CD4-positive, alpha-beta T cell treated with Interleukin-17A for 1 hour (primary cell): ENCODE measurements at places on chromosomes 6 and 20.
A peak's percentile ranks its signal among the peaks of the same experiment; 100 is the strongest.

- peak; percentile 56 for DNase-seq
These were observed 15.9 kb downstream of the GPR31 start for GRCh38 chr6:167141667-167142432.

DNA sequence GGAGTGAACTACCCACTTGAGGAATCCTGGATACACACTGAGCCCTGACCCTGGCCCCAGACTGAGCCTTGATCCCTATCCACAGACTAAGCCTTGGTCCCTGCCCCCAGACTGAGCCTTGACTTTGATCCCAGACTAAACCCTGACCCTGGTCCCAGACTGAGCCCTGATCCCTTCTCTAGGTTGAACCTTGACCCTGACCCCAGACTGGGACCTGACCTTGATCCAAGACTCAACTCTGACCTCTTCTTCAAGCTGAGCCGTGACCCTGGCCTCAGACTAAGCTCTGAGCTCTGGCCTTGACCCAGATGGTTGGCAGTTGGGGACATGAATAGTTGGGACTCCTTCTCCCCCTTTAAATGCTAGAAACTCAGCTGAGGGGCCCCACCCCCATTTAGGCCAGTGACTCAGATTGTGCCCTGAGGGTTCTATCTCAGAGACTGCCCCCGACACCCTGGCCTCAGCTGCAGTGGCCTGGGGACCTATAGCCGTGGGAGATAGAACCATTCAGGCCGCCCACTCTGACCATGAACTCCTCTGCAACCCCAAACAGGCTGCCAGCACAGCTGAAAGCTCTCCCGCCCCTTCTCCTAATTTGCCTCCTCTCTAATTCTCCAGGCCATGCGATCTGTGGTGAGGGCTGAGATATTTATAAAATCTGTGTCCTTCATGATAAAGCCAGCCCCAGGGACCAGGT is 84.7 kb downstream of the DLGAP4 start:
- DNase-seq: no peak

DNA sequence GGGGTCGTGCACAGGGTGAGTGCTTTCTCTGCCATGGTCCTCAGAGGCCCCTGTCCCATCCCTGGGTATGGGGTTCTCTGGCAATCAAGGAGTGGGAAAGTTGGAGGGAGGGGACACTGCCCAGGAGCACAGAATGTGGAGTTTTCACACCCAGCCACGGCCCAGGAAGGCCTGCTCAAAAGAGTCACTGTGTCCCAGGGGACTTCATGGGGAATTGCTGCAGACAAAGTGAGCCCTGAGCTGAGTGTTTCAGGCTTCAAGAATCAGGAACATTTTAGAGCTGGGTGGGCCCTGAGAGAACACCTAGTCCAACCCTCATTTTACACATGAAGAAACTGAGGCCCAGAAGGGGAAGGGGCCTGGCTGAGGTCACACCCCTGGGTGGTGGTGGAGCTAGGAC is 5.7 kb downstream of the MAPK13 start:
- no peak for DNase-seq

- DNase-seq: no peak
These were observed 1.9 kb downstream of the PNLDC1 start for GRCh38 chr6:159801935-159802334.

- peak; percentile 64 for DNase-seq
These were observed 1.1 kb upstream of the MRGBP start for GRCh38 chr20:62795023-62795761.

GRCh38 chr20:11726026-11726425 is 191.7 kb upstream of the BTBD3 start:
- DNase-seq: no peak

GRCh38 chr6:168377856-168378832 is 58.6 kb upstream of the DACT2 start:
- DNase-seq: no peak

GRCh38 chr20:53576586-53577318 is 16.9 kb downstream of the ZNF217 start:
- peak; percentile 43 for DNase-seq

GRCh38 chr6:143128681-143129015 is 68.0 kb downstream of the AIG1 start:
- DNase-seq: no peak

DNA sequence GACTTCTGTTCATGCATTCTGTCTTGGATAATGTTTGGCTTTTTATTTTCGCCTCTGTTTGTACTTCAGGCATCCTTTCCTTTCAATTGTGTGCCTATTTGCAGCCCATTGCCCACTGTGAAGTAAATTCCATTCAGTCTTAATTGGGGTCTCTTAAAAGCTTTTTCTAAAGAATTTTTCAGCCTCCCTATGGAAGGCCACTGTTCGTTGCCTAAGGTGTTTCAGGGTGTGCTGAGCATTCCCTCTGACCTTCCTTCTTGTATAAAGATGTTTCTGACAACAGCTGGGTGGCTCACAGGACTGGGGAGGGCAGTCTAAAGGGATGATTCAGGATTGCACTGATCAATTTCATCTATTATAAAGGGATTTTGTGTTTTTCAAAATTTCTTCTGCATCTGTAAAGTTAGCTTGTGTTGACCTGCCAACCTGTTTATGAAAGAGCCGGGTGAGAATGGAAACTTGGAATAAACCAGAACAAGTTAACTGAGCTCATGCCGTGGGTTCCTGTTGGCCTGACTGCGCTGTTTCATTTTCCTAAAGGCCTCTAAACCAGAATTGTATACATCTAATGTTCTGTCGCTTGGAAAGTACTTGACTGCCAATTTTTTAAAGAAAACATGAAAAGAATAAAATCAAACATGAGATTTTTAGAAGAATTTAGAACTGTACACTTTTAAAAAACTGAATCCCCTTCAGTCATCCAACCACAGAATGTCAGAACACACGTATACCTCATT is 14.3 kb downstream of the PHACTR2 start:
- no peak for DNase-seq
